Stimulated activated CD8-positive, alpha-beta memory T cell treated with anti-CD3 and anti-CD28 coated beads, Interleukin-15, amount 100 ng/mL, for 24 hours (primary cell): ENCODE measurements at places on chromosomes 6 and 20.

- no peak for DNase-seq
These were observed 3.0 kb downstream of the DDO start for GRCh38 chr6:110412360-110412759.

DNA sequence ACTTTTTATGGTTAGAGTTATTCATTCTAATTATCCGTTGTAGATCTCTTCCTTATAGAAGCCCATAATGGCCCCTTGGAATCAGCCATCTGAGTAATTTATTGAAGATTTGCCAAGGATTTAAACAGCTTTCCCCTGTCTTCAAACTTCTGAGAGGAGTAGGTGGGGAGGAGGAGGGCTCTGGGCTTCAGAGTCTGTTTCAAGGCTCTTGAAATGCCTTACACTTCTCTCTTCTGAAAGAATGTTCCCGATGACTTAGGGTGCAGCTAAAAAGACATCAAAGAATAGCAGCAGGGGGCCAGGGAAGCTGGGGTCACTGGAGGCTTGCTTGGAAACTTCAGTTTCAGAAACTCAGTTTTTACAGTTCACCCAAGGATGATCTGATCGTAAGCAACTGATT lies 165.3 kb downstream of the ZDHHC14 start:
- DNase-seq: no peak

DNA sequence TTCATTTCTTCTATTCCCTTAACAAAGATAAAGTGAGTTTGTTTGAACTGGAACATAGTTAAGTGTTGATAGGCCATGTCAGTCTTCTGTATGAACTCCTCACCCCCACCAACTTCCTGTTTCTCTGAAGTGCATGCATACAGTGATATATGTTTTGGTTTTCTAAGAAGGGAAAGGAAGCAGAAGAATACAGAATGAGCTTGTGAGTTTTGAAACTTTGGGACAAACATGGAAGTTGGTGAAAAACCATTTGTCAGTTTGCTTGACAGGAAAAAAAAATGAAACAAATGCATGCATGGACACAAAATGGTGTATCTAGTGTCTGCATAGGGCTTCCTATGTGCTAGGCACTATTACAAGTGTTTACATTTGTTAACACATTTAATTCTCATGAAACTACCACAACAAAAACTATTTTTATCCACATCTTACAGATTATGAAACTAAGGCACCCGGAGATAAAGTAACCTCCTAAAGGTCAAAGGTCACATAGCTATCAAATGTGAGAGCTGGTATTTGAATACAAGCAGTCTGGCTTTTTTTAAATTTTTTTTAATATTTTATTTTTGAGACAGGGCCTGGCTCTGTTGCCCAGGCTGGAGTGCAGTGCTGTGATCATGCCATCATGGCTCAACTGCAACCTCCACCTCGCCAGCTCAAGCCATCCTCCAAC lies 105.9 kb downstream of the ADGRB3 start:
- no peak for DNase-seq

DNA sequence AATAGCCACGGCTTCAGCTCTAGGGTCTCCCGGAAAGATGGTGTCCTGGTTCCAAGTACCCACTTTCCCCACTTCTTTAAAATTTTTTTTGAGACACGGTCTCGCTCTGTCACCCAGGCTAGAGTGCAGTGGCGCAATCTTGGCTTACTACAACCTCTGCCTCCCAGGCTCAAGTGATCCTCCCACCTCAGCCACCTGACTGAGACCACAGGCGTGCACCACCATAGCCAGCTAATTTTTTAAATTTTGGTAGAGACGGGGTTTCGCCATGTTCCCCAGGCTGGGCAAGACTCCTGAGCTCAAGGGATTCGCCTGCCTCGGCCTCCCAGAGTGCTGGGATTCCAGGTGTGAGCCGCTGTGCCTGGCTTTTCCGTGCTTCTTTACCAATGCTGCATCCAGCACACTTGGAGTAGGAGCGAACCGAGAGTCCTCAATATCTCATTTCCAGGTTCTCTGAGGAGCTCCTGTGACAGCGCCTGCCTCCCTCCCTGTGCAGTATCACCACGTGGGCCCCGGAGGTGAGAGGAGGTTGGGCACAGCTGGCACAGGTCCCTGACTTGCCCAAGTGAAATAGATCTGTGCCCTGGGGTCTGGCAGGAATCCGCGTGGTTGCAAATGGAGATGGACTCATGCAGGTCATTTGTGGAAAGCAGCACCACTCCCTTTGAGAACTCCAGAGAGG lies 37.3 kb downstream of the EZR start:
- DNase-seq: no peak

DNA sequence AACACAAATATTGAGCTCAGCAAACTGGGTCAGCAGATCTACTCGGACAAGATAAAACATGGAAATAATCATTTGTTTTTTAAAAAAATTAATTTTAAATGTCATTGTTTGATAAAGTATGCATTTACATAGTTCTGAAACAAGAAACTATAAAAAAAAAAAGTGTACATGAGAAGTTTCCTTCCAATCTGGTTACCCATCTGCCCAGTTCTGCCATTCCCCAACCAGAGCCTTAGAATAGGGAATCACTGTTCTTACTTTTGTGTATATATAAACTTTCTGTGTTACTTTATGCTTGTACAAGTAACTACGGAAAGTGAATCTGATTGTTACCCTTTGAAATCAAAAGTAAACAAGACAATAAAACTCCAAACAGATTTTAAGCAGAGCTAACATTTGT lies 791.4 kb downstream of the HACE1 start:
- no peak for DNase-seq

DNA sequence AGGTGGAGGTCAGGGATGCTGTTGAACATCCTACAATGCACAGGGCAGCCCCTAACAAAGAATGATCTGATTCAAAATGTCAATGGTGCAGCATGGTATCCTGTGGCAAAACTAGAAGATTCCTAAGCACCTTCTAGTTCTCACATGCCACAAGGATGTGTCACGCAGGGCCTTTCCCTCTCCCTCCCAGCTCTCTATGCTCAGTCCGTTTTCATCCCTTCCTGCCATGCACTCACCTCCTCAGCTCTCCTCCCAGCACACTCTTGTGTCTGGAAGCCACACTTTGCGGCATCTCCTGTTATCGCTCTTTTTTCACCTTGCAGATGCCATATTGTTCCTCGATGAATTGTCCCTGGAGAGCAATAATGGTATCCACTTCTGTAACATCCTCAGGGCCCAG lies 263.4 kb downstream of the CDC5L start:
- no peak for DNase-seq

GRCh38 chr6:90534337-90535025 lies 52.4 kb downstream of the MAP3K7 start:
- no peak for DNase-seq

- no peak for DNase-seq
These were observed 32.5 kb upstream of the MEI4 start for GRCh38 chr6:77620278-77620882.

- DNase-seq: no peak
These were observed 113.3 kb upstream of the ASF1A start for GRCh38 chr6:118780668-118781067.

DNA sequence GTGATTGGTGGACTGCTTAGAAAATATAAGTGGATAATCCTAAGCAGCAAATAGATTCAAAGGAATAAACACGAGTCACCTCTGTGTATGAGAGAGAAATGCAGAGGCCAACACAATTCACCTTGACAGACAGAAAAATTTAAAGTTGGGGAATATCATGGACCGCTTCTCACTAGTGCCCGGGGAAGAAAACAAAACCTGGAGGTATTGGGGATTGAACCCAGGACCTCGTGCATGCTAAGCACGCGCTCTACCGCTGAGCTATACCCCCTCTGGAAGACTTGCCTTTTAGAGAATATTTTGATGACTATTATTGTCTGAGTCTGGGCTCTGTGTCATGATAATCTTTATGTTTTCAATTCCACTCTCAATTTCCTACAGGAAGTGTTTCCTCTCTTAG lies 111.9 kb downstream of the TRIM27 start:
- DNase-seq: no peak

DNA sequence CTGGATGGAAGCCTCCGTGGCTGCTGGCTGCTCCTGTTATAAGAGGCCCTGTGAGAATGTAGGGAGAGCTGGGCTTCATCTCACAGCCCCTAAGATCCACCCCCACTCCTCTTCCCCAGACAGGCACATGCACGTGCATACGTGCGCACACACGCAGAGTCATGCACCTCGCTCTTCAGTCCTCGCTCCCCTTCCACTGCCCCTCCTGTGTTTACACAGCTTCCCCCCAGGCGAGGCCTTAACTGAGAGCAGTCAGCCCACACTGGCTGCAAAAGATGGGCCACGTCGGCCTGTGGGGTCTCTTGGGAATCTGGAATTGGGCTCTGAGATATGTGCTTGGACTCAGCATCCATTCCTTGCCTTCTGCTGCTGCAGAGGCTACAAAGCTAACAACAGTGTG lies 35.2 kb upstream of the MLN start:
- DNase-seq: no peak

- no peak for DNase-seq
These were observed 1407.6 kb downstream of the EPHA7 start for GRCh38 chr6:92011681-92012245.

GRCh38 chr6:28742668-28743270 lies 181.0 kb downstream of the TRIM27 start:
- DNase-seq: no peak

- no peak for DNase-seq
These were observed 15.4 kb downstream of the RANBP9 start for GRCh38 chr6:13696226-13696625.

- DNase-seq: no peak
These were observed 138.3 kb downstream of the CD83 start for GRCh38 chr6:14255916-14256315.

DNA sequence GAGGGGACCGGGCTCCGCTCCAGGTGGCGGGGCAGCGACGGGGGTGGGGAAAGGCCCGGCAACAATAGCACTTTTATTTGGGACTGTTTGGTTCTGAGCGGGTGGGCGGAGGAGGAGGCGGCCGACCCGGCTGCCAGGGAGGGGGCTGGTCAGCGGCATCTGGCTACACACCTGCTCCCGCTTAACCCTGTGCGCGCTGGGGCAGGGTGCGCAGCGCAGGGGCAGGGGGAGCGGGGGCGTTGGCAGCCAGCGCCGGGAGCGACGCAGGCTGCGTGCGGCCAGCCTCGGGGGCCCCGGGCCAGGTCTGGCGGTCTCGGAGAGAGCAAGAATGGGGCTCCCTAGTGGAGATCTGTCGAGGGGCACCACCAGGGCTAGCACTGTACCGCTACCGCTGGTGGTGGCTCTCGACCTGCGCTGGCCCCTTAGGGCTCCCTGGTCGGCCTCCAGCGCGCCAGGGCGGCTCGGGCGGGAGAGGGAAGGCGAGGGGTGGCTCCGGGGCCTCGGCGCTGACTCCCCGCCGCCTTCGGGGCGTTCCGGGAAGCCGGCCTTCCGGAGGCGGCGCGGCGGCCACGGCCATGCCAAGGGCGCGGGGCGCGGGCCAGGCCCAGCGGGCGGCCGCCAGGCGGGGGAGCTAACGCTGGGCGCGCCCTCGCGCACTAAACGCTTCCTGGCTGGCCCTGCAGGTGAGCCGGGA lies 92.4 kb downstream of the NCR2 start:
- no peak for DNase-seq

DNA sequence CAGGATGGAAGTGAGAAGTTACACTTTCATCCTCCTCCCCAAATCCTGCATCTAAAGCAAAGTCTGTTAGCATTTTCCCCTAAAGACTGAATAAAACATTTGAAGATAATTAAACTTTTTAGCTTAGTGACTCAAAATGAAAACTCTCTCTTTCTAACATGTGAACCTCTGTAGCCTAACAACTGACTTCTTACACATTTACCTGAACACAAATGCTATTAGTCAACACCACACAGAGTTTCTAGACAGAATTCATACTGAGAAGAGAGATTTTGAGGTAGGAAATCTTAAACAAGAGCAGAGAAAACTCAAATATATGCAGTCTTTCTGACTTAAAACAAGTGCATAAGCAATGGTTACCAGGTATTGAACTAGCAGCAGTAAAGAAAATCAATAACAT lies 149.9 kb upstream of the SMLR1 start:
- no peak for DNase-seq

DNA sequence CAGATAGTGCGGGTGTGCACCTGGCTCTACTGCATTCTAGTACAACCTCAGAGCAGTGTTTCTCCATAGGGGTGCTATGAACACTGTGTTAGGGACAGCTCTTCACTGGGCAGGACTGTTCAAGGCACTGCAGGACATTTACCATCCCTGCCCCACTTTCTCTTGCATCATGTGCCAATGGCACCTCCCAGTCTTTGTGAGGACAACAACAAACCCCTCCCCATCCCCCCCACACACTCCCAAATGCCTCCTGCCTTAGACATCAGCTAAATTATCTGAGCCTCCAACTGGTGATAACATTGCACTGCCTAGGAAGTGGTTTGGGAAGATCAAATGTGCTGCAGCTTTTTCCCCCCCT lies 98.9 kb downstream of the FYN start:
- no peak for DNase-seq

- DNase-seq: no peak
These were observed 487.0 kb upstream of the PTCHD4 start for GRCh38 chr6:48597951-48598350.

DNA sequence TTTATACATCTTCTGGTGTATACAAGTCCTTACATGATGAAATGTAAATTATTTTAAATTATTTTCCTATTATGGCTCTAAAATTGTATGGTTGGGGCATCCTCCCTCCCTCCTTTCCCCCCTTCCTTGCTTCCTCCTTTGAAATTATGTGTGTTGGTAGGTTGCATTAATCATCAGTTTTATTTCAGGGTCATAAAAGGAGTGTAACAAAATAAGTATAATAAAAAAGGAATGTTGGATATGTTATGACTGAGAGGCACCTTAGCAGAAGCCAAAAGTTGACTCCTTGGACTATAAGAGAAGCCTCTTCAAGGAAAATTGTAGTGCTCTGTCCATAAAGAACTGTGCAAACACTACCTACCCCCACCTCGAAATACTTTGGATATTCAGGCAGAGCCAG lies 46.6 kb upstream of the PTPRK start:
- no peak for DNase-seq

DNA sequence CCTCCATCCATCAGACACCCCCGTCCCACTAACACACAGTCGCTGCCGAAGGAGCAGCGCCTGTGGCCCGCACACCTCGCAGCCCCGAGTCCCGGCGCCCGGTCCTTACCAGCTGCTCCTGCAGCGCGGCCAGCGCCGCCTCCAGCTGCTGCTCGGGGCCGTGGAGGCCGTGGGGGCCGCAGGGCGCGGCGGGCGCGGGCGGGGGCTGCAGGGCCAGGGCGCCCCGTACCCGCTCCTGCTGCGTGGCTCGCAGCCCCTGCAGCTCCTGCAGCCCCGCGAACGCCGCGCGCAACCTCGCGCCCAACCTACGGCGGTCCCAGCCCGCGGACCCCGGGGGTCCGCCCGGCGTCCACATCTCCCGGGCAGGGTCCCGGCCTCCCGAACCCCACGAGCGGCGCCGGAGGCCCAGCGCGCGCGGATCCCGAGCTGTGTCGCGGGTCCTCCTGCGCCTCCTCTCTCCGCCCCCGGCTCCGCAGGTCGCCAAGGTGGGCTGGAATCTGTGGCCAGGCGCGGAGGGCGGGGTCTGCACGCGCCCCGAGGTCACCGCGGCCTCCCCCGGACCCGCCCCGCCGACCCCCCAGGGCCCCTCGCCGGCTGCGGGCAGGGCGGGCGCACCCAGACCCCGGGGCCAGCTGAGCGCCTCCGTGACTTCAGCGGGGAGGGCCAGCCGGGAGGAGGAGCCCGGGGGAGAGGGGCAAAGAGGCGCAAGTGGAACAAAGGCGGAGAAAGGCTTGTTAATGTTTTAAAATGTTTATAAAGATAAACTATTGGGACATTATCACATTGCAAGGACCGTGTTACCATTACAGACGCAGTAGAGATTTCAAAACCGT lies at the start of gene DACT2:
Gene DACT2 (minus strand): TSS at position 499 of the 833 bp plus-strand sequence. CDS start 144 bp downstream, at position 355.
- DNase-seq: no peak
